GM23338 (cell line): ENCODE measurements at places on chromosomes 16 and 17. TPM values are rescaled to one million over a fixed set of nuclear protein-coding genes. Genes with fewer than 3 reads are reported as not detected.

The ZSCAN10 gene
- polyA plus RNA-seq: 217 and 220 TPM in 2 replicates

The LGALS9B gene
- polyA plus RNA-seq: not detected in 2 replicates

The SLC4A1 gene
- polyA plus RNA-seq: not detected in 2 replicates

The ACSM2B gene
- polyA plus RNA-seq: not detected in 2 replicates

The ASPHD1 gene
- 12.4 and 15.5 TPM in 2 replicates for polyA plus RNA-seq

The MT1A gene
- polyA plus RNA-seq: 1.6 and 2.5 TPM in 2 replicates

The SHCBP1 gene
- polyA plus RNA-seq: 6.5 and 7.3 TPM in 2 replicates

The ASIC2 gene
- polyA plus RNA-seq: 0.37 and 0.52 TPM in 2 replicates

The SLC47A1 gene
- polyA plus RNA-seq: 0.53 and 0.64 TPM in 2 replicates

The AOC3 gene
- polyA plus RNA-seq: 1.7 and 2.6 TPM in 2 replicates

The ABCC11 gene
- 0.10 TPM in 1 of 2 replicates, not detected in the other for polyA plus RNA-seq

The RBFOX1 gene
- polyA plus RNA-seq: 1.4 and 3.6 TPM in 2 replicates

The OR3A2 gene
- 1.1 and 1.5 TPM in 2 replicates for polyA plus RNA-seq

The CCL5 gene
- not detected in 2 replicates for polyA plus RNA-seq

The MARVELD3 gene
- polyA plus RNA-seq: 21.0 and 23.4 TPM in 2 replicates

The TPPP3 gene
- polyA plus RNA-seq: 0.26 and 1.3 TPM in 2 replicates

The NAGS gene
- 4.1 and 4.2 TPM in 2 replicates for polyA plus RNA-seq

The SEPTIN12 gene
- polyA plus RNA-seq: not detected in 2 replicates

The KCNH4 gene
- polyA plus RNA-seq: 0.05 and 0.08 TPM in 2 replicates
